ENCODE measurements at places on chromosomes 5 and 9.

DNA sequence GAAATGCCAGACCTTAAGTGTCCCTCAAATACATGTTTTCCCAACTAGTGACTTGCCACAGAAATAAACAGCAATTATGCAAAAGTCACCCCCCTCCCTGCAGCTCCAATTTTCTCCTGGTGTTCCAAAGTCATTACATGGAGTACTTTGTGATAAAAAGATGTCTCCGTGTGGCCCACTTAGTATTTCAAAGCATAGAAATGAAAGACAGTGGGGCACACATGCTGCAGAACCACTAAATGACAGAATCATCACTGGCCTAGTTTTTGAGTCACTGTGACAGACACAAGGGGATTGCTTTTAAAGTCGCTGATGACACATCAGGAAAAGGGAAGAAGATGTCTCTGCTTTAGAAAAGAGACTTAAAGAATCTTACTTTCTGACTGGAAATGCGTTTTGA is 323.4 kb downstream of the PSAT1 start:
- DNase-seq = no peak

DNA sequence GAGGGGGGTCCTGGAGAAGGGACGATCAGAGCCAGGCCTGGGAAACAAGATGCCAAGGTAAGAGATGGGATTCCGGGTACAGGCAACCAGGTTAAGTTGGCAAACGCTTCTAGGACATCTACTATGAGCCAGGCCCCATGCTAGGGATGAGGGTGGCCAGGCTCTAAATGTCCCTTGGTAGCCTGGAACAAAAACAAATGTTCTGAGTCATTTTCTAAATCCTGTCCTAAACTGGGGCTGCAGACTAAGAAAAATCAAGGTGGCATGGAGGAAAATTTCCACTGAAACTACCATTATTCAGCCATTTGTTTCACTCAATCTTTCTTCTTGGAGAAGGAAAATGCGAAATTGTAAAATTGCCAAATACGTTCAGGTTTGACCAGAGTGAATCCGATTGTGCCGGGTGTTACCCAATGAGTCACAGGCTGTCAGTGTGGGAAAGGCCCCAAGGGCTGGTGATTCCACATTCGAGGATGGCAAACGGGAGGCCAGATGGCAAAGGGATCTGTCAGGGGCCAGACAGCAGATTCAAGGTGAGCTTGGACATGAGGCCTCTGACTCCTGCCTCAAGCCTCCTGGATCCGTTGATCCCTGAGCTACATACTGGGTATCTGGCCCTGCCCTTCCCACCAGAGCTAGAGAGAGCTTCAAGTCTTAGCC is 57.6 kb downstream of the PAX5 start:
- no peak for DNase-seq

DNA sequence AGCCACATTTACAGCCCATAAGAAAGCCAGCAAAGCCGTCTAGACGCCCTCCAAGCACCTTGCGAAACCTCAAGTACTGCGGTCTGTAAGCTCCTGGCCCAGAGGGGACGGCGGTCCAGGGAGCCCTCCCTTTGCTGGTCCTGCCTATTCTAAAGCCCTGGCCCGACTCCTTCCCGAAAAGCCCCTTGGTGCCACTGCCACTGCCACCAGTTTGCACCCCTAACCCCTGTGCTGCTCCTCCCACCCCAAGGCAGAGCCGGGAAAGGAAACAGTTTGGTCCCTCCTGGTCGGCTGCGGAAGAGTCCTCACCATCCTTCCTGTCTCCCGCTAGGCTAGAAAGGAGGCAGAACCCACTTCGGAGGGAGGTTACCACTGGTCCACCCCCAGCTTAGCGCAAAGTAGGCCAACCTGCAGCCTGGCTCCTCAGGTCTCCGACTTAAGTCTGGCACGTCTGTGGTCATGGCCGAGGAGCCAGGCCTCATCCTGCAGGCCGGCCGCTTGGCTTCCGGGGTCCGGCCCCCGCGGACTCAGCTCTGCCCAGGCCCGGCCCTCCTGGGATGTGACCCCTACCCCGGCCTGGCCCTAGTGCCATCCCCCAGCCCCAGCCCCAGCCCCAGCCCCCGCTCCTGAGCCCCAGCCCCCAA is 916 bp downstream of the TOR1A start:
- no peak for DNase-seq

GRCh38 chr5:168992687-168993086 is 308.3 kb downstream of the SLIT3 start:
- DNase-seq = no peak

DNA sequence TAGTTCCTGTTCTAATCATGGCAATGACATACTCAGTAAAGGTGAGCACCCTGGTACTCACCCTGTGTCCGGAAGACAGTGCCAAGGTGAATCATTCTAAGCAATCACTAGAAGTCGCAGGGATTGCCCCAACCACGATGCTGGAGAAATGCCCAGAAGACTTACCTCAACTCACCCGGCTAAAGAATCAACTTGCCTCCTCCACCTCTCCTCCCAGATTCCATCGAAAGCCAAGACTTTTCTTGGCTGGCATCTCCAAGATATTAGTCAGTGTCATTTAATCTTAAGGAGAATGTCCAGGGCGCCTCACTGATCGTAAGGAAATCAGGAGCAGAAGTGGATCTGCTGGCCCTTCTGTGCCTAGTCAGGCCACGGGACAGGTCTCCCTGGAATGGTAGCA is 204.9 kb downstream of the ERCC6L2 start:
- DNase-seq = no peak

DNA sequence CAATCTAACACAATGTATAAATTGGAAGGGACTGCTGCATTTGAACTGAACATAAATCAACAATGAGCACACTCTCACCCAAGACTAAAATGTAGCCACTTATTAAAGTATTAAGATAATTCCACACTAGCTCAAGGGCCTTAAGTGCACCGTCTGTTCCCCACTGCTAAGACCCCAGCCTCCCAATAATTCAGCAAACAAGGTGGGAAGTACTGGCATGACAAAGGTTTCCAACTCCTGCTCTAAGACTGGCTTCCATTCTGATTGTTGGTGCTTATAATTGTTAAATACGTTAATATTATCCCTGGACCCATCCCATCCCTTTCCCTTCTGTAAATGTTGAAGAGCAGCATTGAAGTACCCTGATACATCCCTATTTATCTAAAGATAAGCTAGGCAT is 636.7 kb downstream of the NR2F1-AS1 start:
- DNase-seq = no peak

DNA sequence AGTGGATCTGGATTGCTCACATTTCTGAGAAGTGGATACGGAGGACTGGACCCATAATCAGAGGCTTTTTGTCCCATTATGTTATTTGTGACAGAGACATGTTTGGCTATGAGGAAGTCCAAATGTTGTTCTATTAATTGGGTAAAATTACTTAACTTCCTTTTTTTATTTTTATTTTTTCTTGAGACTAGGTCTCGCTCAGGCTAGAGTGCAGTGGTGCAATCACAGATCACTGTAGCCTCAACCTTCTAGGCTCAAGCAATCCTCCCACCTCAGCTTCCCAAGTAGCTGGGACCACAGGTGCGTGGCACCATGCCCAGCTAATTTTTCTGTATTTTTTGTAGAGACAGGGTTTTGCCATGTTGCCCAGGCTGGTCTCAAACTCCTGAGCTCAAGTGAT is 11.9 kb upstream of the PGGT1B start:
- DNase-seq = no peak

Measured in NCI-H345 (cell line).